ENCODE measurements at places on chromosomes 11 and 22.

DNA sequence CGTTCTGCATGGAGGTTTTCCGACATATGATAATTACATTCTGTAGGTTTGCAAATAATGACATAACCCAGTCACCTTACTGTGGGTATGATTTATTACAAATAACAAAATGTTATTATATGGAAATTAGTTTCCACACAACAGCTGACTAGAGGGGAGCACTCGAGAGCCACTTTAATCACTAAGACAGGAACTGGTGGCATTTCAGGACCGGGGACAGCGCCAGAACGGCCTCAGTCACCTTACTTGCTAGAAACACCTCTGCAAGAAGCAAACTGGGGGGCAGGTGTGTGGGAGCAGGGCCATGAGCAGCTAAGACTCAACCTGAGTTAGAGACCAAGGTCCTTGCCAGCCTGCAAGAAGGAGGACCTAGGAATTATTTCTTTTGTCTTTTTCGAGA, 199.9 kb downstream of the DSCAML1 start:
- peak; percentile 80 for DNase-seq

- DNase-seq: no peak
Measured at GRCh38 chr11:74014880-74015279, 6.0 kb upstream of the UCP3 start.

GRCh38 chr22:17997456-17997855, 26.9 kb downstream of the MICAL3 start:
- DNase-seq: no peak

DNA sequence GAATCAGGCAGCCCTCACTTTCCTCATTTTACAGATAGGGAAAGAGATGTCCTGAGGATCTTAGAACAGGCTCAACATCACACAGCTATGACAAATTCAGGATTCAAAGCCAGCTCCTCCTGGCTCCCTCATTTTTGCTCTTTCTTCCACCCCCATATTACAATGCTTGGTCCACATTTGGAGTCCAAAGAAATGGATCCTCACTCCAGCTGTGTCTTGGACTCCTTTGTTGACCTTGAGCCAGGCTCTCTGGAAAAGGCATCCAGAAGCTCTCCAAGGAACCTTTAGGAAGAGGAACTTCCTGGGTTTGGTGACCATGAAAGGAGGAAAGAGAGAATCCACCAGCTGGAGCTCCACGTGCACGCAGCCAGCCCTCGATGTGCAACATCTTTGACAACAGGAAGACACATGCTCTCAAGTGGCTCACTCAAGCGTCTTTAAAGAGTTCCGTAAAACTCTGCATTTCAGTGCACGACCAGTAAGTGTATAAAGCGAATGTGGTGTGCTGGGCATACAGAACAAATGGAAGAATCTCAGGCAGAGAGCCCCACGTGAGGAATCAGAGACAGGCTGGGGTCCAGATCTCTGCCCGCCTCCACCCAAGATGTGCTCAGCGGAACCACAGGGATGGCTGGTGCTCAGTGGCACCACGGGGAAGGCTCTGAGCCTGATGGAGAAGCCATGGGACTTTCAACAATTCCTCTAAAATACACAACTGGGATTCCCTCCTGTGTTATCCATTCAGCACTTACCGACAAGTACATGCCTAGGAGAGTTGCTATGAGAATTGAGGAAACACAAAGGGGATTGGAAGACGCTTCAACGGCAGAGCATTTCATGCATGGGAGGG, 48.4 kb downstream of the ISX start:
- no peak for DNase-seq

GRCh38 chr22:29043906-29044575, 17.6 kb downstream of the C22orf31 start:
- no peak for DNase-seq

- DNase-seq: no peak
Measured at GRCh38 chr11:74446532-74446938, 20.8 kb downstream of the KCNE3 start.

DNA sequence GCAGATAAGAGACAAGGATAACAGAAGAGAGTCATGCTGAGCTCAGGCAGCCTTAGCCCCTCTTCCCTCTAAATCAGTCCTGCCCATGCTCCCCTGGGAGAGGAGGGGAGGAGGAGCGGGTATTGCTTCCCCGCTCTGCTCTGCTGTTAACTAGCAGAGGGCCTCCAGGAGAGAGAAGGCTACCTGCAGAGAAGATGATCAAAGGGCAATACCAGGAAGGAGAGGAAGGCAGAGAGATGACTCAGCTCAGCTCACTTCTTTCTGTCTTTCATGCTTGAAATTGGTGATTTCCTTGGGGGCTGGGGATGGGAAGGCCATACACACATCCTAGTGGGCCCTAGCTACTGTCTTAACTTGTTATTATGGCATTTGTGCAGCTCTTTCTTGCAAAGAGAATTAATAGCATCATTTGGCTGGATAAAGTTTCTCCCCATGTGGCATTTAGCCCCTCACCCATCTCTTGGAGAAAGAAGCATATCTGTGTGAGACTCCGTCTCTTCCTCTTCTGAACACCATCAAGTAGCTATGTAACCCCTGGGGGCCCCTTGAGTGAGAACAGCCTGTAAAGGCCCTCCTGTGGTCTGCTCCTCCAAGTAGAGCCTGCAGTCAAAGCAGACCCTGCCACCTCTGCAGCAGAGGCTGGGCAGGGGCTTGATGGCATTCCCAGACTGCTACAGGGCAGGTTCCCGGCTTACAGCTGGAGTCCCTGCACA, 33.4 kb upstream of the AMOTL1 start:
- DNase-seq: peak; percentile 61

- no peak for DNase-seq
Measured at GRCh38 chr11:30381879-30382278, 59.0 kb downstream of the ARL14EP start.

DNA sequence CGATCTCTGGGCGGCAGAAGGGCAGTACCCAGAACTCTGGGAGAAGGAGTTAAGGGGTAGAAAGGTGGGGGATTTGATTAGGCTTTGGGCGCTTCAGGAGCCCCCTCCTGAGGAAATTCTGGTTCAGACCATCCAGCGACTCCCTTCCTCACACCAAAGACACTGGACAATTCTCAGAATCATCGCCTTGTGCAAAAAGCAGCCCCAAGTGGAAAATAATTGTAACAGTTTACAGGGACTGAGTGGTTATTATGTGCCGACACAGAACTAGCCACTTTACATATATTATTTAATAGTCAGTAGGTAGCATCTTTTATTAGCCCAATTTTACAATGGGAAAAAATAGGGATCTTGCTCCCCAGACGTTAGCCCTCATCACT, 662 bp upstream of the TRIM3 start:
- no peak for DNase-seq

DNA sequence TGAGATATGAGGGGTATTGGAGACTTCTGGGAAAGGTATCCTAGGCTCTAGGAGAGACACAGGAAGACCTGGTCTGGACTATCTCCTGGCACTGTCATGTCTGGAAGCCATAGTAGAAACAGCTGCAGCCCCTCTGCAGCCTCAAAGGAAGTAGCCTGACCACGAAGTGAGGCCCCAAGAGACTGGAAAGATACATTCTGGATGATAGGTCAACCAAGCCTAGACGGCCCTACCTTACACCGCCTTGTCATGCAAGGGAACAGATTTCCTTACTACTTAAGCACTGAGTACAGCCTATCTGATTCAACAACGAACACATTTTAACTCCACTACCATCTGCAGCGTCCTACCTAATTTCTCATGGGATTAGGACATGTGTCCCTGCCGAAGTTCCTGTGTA, 31.1 kb downstream of the UQCR10 start:
- DNase-seq: no peak

- no peak for DNase-seq
Measured at GRCh38 chr11:8908099-8908498, 2.9 kb upstream of the AKIP1 start.

DNA sequence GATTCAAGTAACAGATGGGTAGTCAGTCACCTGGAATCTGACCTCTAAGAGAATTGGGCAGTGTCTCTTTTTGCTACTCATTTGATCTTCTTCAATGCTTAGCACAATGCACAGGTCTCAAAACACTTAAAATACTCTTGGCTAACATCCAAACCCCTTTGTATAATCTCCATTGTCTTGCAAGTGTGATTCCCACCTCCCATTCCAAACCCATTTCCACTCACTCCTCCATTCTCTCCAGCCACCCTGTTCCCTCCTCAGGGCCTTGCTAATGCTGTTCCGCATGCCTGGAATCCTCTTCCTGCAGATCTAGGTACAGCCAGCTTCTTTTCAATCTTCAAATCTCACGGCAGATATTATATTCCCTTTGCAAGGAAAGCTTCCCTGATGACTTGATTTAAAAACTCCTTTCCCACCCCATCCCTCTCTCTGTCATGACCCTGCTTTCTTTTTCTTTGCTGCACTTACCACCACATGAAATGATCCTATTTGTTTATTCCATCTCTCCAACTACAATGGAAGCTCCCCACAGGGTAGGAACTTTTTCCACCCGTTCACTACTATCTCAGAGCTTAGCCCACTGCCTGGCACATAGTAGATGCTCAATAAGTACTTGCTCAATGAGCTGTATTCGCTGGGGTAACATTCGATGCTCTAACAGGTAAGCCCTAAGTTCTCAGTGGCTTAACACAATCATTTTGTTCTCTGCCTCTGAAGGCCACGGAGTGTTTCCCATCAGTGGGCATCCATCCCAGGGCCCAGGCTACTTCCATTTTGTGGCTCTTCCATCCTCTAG, 121.7 kb downstream of the MN1 start:
- DNase-seq: no peak
